ENCODE measurements at places on chromosomes 3 and 15.

GRCh38 chr3:129344540-129345220, 66.0 kb downstream of the HMCES start:
- DNase-seq: no peak

- no peak for DNase-seq
These were observed 888 bp downstream of the TMOD3 start for GRCh38 chr15:51830276-51830806.

DNA sequence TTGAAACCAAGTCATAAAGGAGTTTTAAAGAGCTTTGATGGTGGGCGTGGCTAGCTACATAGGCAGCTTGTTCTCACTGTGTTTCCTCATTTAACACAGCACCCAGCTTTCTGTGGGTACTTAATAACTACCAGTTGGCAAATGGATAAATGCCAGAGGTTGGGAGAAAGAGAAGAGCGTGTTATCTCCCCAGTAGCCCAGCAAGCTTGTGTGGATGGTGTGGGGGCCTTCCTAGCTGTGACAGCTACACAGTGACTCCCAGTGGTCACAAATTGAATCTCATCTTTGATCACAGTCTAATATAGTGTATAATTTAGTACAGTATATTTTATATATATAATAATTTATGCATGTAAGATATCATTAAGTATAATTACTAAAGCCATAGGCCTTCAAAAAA, 984.1 kb downstream of the EPHA3 start:
- no peak for DNase-seq

- no peak for DNase-seq
These were observed 116.6 kb downstream of the CHDH start for GRCh38 chr3:53729618-53730017.

Data from activated T-cell treated with anti-CD3 and anti-CD28 coated beads, Interleukin-2, amount 50 U/mL, for 24 hours (primary cell).